ENCODE measurements at places on chromosomes 2 and 18.
A peak's percentile ranks its signal among the peaks of the same experiment; 100 is the strongest.

DNA sequence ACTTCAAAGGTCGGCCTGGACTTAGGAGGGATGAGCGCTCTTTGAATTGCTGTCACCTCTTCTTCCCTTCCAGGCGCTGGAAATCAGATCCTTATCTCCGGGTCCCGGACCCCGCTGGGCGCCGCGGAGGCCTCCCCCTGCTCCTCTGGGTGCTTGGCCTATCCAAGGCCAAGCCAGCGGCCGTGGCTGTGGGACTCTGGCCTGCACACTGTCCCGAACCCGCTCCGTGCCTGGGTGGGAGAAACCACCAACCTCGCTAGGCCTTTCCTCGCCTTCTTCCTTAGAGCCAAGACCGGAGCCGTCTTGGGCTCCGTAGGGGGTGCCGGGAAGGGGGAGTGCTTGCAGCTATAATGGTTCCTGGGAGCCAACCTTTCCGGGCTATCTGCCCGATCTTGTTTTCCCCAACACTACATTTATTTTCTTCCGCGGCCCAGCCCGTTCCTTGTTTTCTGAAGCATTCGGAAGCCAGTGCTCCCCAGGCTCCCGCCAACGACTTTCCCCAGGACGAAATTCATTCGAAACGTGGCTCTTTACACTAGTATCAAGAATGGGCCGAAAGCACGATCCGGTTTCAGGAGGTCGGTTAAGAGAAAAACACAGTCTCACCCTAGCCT, 2.4 kb downstream of the OSR1 start:
- DNase-seq = no peak

DNA sequence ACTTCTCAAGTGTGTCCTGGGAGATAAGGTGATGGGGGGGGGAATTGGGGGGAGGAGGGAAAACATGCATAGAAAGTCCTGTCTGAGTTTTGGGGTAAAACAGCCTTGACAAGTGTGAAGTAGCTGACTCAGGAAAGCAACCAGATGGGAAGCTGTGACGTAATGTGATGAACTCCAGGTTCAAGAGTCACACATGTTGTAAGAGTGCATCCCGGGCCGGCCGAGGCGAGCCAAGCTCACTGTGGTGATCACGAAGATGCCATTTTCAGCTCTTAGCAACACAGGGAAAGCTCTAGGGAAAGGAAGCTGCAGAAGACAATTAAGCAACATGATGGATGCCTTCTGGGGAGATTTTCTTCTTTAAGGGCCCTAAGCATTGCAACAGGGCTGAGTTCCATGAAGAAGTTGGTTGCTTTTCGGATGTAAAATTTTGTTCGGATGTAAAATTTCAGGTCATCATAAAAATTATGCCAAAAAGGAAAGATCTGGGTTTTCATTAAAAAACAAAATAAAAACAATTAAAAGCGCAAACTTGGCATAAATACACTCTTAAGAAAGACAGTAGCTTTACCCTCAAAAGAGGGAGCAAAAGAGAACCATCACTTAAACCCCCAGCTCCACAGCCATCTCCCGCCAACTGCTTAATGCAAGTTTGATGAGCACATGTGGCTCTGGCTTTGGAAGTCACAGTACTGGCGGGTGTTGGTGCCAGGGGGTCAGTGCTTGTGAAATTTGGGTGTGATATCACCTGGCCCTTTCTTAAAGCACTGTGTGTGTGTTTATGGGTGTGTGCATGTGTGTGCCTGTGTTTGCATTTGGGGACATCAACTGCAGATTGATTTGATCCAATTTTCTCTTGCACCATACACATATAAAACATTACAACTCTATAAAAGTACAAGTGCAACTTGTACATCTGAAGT, 19.1 kb downstream of the SERTAD2 start:
- no peak for DNase-seq

DNA sequence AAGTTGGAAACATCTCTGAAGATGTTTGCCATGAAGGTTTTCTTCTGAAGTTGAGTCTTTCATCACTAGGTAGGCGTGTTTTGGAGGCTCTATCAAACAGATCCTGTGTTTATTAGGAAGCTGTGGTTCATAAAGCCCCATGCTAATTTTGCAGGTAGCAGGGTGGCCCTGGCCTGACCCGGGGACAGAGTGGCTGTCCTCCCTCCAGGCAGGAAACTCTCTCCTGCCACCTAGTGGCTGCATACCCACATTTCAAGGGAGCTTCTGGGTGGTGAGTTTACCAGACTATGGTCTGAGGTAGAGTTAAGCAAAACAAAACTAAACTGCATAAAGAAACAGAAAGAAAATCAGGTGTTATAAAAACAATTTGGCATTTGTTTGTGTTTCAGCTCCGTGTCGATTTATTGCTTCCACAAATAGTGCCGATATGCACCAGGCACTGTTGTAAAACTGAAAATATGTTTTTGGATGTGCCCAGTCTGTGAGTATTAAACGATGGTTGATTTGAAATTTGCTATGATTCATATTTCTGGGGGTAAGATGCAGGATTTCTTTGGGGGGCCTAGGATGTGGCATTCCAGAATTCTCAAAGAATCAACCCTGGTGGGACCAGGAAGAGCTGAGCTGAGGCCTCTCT, 26.0 kb upstream of the IL37 start:
- DNase-seq = peak; percentile 76

GRCh38 chr2:231127936-231128335, 3.1 kb upstream of the HTR2B start:
- no peak for DNase-seq

- DNase-seq = no peak
Measured at GRCh38 chr2:77021161-77021560, 501.0 kb downstream of the LRRTM4 start.

DNA sequence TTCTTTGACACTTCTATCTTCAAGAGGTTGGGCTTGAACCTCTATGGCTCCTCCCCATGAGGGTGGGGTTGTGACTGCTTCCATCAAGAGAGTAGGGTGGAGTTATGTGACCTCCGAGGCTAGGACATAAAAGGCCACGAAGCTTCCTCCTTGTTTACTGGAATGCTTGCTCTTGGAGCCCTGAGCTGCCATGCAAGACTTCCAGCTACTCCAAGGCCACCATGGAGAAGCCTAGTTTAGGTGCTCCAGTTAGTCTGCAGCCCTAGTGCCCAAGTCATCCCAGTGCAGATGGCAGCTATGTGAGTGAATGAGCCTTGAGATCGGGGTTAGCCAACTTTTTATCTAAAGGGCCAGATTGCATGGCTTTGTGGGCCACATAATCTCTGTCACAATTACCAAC, 2.4 kb upstream of the MERTK start:
- no peak for DNase-seq

- DNase-seq = no peak
Measured at GRCh38 chr2:185219981-185220380, 518.6 kb upstream of the FSIP2 start.

DNA sequence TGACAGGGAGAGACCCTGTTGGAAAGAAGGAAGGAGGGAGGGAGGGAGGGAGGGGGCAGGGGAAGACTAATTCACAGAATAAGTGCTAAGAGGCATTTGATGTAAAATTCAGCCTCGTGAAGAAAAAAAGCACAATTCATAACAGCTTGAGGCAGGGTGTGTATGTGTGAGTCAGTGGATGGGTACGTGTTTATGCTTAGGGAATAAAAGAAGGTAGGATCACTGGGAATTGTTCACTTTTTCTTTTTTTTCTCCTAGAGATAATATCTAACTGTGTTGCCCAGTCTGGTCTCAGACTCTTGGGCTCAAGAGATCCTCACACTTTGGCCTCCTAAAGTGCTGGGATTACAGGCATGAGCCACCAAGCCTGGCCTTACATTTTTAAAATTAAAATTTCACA, 39.2 kb downstream of the WDR33 start:
- DNase-seq = no peak

DNA sequence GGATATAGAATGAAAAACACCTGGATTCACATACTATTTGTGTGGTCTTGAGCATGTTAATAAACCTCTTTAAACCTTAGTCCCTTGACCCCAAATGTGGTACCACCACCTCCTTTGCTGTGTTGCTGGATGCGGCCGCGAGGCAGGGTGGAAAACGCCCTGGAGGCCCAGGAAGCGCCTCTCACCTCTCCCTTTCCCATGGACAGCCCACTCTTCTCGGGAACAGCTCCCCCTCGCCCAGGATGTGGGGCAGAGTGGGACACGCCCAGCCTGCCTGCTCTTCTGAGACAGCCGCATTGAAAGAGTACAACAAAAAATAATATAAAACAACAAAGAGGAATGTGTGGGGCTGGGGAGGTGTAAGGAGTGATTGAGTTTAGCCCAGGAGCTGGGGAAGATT, 549.0 kb upstream of the ID2 start:
- no peak for DNase-seq

DNA sequence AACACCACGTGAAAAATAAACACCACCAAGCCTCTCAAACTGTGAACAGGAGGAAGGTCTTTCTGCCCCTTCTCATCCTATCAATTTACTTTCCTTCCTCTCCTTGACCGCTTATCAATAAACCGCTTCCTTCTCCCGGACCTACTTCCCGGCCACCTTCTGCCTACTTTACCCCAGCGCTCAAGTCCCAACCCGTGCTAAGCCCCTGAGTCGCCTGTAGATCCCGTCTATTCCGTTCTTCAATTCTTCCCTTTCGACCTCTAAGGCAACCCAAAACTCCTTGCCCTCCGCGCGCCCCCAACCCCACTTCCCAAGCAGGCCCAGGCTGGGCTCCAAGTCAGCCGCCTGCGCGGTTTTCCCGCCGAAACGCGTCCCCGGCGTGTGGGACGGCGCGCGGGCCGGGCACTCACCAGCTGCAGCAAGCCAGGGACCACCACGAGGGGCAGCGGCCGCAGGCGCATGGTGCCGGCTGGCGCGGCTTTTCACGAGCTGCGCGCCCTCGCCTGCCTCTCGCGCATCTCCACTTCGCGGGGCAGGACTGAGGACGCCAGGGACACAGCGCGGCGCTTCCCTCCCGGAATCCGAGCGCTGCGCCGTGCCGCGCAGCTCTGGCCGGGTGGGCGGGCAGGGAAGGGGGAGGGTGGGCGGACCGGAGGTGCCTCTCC, at the start of gene NXPH2:
TSS of gene NXPH2 (minus strand) at position 610 of the 665 bp plus-strand sequence. CDS start at position 461, 149 bp downstream.
- DNase-seq = no peak

GRCh38 chr2:217105733-217106649, 246.1 kb upstream of the TNP1 start:
- DNase-seq = no peak

DNA sequence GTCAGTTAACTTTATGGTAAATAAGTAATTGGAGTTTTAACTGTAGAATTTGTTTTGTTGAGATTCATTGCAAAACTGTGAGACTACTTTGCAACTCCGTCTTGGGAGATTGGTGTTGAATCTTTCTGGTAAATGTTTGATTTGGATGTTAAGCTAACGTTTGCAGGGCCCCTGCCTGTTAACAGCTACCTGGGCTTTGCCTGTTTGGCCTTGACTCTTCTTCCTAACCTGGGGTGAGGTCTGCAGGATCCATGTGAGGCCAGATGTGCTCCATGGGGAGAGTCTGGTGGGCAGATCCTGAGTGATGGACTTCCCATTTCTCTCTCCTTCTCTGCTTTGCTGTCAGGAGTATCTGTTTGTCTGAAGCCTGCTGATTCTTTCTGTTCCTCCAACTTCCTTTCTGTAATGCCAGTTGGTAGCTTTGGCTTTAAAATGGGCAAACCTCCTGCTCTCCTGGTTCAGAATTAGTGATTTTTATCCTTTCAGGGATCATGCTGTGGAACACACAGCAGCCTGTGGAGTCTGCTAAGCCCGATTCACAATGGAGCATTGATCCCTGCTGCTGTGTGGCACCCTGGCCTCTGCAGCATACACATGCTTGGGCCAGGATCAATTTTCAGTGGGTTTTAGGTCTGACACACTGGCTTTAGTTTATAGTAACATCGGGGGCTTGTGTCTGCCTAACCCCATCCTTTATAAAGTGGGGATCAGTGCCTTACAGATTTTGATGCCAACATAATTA, 36.3 kb downstream of the PTPRM start:
- DNase-seq = no peak

DNA sequence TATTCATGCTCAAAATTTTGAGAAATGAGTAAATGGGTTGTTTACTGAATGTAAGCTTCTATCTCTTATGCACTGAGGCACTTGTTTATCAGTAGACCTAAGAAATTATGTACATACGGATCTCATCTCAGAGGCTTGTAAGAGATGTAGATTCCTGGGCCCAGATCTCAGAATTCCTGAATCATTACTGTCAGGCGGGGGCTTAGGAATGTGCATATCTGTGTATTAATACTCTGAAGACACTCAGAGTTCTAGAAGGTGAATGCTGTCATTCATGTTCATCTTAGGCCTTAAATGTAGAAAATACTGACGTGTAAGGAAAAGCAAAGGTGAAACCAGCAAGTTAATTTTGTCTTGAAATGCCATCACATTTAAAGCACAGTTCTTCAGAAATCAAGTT, 169.6 kb downstream of the FMNL2 start:
- DNase-seq = no peak

DNA sequence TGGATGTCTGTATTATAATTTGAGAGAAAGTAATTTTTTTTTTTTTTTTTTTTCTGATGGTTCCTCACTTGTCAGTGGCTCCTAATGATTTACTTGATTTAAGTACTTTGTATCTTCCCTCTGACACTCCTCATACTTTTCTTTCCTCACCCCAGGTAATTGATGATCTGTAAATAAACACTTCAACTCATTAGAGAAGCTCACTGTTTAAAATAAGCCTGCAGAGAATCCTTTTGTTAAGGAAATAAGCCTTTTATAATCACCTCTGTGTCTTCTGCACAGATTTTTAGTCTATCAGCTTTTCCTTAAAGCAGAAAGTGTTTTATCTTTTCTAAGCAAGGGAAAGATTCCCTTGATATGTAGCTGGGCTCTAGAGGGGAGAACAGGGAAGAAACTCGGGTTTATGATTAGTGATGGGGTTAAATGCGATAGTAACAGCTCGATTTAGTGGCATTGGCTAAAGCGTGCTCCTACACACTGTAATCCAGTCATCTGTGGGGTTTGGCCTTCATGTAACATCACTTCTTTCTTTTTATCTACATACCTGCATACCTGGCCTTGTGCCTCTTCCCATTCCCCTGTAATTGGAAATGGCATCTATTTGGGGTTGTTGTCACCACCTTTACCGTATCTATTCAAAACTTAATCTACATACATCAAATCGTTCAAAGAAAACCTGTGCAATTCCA, 60.1 kb upstream of the LRRTM1 start:
- DNase-seq = no peak

GRCh38 chr2:100256849-100257248, 65.5 kb downstream of the LONRF2 start:
- no peak for DNase-seq

DNA sequence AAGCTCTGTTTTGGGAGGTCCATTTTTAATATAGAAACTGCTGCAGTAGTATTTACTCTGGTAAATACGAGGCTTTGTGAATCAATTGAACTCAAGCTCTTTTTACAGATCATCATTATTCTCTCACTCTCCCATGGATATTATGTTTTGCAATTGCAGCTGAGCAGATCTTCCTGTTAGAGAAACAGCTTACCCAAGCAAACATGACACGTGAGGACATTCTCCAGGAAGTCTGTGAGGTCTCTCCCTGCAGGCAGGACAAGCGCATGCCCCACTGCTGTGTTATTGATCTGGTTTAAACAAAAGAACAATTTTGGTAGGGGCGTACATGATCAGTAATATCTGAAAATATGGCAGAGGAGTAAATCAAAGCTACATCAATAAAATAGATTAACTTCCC, 72.1 kb downstream of the COL6A3 start:
- no peak for DNase-seq

DNA sequence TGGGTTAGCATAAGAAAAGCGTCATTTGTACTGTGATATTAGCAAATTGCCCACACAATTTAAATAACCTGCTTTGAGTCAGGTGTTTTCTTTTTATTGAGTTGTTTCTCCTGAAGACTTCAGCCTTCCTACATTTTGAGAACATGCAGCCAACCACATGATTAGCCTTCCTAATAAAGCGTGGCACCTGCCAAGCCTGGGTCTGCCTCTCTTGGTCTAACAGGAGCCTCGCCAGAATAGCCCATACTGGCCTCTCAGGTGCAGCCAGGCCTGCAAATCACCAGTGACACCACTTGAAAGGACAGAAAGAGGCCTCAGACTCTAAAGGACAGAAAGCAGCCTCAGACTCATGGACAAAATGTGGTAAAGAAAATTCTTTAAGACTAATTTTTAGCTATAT, 653.8 kb downstream of the BCL11A start:
- DNase-seq = no peak

All from germinal center (tissue), 1 donor.